Esophagus muscularis mucosa (tissue), 4 donors: ENCODE measurements at places on chromosomes 2 and 18. TPM values are rescaled to one million over a fixed set of nuclear protein-coding genes. Genes with fewer than 3 reads are reported as not detected.

The CNRIP1 gene
- total RNA-seq, result 31.4 TPM

GRCh38 chr2:221780281-221780688 is 208.2 kb upstream of the EPHA4 start:
- H3K4me1 ChIP-seq, result peaks cover 30% of the 10 kb centered on the region
- no peak overlapping the region for H3K4me3 ChIP-seq
- peak overlapping the region; percentile 66 for H3K27ac ChIP-seq
- H3K36me3 ChIP-seq, result no peaks in the 10 kb centered on the region

DNA sequence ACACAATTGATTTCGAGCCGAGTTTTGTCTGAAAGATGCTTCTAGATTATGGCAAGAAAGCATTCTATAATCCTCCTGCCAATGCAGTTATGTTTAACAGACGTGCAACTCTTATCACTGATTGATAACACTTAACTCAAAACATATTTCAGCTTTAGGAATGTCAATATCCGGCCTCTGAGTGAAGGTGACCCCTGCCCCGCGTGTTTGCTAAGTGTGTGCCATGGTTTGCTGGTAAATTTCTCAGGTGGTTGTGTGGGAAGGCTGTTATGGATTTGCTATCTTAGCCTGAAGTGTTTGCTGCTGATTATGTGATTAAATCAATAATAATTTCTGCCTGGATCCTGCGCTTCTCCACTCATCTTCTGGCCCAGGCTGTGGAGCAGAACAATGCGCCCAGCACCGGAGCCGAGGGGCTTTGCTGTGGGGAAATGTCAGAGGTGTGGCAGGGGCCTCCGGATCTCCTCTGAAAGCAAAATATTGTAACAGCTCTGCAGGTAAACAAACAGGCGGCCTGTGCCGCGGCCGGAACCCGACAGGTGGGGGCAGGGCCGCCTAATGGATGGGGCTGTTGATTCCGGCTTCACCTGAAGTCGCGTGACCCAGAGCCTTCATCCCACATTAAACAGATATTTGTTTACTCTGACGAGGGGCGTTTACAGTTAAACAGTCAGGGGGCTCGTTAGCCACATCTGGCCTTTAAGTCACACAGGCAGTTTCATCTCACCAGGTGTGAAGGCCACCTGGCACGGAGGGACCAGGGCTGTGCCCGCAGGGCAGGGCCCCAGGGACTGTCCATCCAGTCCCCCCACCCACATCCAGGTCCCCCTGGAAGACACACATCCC is 210.7 kb upstream of the SALL3 start:
- no peaks in the 10 kb centered on the region for H3K36me3 ChIP-seq
- DNase-seq, result no peak
- H3K27ac ChIP-seq, result no peak overlapping the region
- H3K4me3 ChIP-seq, result no peak overlapping the region
- no peaks in the 10 kb centered on the region for H3K4me1 ChIP-seq
- H3K27me3 ChIP-seq, result no peaks in the 10 kb centered on the region

The USP34 gene
- 137 TPM for total RNA-seq

DNA sequence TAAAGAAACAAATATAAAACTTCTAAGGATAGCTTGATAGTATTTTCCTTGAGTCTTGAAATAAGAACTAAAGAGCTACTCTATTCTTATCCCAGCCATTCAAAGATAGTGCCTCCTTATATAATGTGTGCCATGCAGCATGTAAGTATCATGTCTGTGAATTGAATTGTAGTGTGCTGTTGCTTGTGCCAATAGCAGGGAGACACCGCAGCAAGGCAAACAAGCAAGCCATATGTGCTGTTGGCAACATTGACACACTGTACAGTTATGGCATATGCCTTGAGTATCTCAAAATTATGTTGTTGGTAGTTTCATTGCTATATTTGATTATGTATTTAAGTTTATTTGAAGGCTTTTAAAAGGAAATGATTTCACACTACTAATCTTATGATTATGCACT is 58.2 kb downstream of the ERBB4 start:
- no peaks in the 10 kb centered on the region for H3K27me3 ChIP-seq
- H3K4me1 ChIP-seq, result no peaks in the 10 kb centered on the region
- H3K36me3 ChIP-seq, result no peaks in the 10 kb centered on the region

GRCh38 chr2:124563426-124563825 is 538.3 kb downstream of the CNTNAP5 start:
- no peaks in the 10 kb centered on the region for H3K36me3 ChIP-seq
- no peak overlapping the region for H3K27ac ChIP-seq
- DNase-seq, result no peak
- H3K27me3 ChIP-seq, result no peaks in the 10 kb centered on the region
- no peak overlapping the region for H3K4me3 ChIP-seq

DNA sequence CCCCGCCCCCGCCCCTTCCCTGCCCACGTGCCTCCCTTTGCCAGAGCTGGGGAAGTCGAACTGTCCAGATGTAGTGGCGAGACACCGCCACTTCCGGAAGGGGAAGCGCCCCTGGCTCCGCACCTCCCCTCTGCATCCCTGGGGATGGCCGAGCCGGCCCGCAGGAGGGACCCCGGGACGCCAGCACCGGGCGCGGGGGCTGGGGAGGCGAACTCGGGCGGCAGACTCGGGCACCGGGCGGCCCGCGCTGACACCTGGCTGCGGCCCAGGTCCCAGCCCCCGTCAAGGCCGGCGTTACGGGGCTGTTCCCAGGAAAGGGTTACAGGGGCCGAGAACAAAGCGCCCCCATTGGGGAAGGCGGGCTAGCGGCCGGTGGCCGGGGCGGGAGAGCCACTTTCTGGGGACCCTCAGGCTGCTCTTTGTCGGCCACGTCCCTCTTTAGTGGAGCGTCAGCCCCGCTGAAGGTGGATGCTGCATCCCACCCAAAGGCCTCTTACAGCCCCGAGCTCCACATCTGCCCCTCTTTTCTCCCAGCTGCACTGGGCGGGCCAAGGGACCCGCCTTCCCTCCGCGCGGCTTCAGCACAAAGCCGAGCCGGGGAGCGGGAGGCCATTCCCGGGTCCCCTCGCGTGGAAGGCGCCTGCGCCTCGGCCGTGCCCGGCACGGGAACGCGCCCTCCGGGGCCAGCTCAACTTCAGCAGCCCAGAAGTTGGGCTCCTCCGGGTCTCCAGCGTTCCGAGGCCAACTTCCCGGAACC is 1.3 kb downstream of the SDC1 start:
- H3K27ac ChIP-seq, result peak overlapping the region; percentile 72
- H3K4me3 ChIP-seq, result peak overlapping the region; percentile 65
- H3K36me3 ChIP-seq, result no peaks in the 10 kb centered on the region
- no peak for DNase-seq
- H3K4me1 ChIP-seq, result peaks cover 30% of the 10 kb centered on the region

The UGT1A3 gene
- total RNA-seq, result not detected

DNA sequence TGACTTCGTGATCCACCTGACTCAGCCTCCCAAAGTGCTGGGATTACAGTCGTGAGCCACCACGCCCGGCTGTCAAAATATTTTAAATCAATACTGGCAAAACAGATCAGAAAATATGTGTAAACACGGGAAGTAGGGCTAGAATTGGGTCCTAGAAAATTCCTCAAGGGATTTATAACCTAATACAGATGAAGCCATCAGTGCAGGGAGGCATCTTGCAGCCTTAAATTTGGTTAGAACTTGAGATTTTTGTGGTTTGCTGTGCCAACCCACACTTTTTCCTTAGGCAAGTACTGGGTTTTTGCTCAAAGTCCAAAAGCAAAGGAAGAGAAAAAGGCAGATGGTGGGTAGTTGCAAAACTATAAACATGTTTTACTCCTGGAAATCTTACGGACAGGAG is 33.7 kb upstream of the NFE2L2 start:
- H3K4me1 ChIP-seq, result peaks cover 15% of the 10 kb centered on the region
- H3K36me3 ChIP-seq, result no peaks in the 10 kb centered on the region
- H3K27me3 ChIP-seq, result no peaks in the 10 kb centered on the region
- H3K27ac ChIP-seq, result no peak overlapping the region
- DNase-seq, result no peak

The ACTG2 gene
- total RNA-seq, result 4,198 TPM

The AP1S3 gene
- 2.7 TPM for total RNA-seq

The GALR1 gene
- 0.33 TPM for total RNA-seq

GRCh38 chr2:101698014-101698843 is 722 bp downstream of the MAP4K4 start:
- no peak for DNase-seq
- H3K27me3 ChIP-seq, result no peaks in the 10 kb centered on the region
- peak overlapping the region; percentile 87 for H3K4me3 ChIP-seq
- H3K36me3 ChIP-seq, result no peaks in the 10 kb centered on the region

The DNAH7 gene
- 0.39 TPM for total RNA-seq

The SPATA3 gene
- total RNA-seq, result not detected

- no peaks in the 10 kb centered on the region for H3K27me3 ChIP-seq
- no peaks in the 10 kb centered on the region for H3K4me1 ChIP-seq
- DNase-seq, result no peak
Observed at GRCh38 chr2:180443888-180444287, 436.8 kb upstream of the CWC22 start.

GRCh38 chr18:70622622-70623419 is 334.0 kb downstream of the SOCS6 start:
- H3K4me1 ChIP-seq, result no peaks in the 10 kb centered on the region
- no peak overlapping the region for H3K27ac ChIP-seq
- no peak for DNase-seq
- H3K27me3 ChIP-seq, result no peaks in the 10 kb centered on the region
- H3K36me3 ChIP-seq, result no peaks in the 10 kb centered on the region

The ANKRD36C gene
- 6.0 TPM for total RNA-seq

- peak within 1 kb of the TSS; percentile 97 for H3K27ac ChIP-seq
Observed at GRCh38 chr2:241637018-241637794, at the start of the genes ATG4B and THAP4. Gene ATG4B, plus strand, starts transcription at chr2:241637693. Its CDS starts 22 bp downstream, at chr2:241637715. Gene THAP4, minus strand, starts transcription at chr2:241637158. Its CDS starts 141 bp downstream, at chr2:241637017.

DNA sequence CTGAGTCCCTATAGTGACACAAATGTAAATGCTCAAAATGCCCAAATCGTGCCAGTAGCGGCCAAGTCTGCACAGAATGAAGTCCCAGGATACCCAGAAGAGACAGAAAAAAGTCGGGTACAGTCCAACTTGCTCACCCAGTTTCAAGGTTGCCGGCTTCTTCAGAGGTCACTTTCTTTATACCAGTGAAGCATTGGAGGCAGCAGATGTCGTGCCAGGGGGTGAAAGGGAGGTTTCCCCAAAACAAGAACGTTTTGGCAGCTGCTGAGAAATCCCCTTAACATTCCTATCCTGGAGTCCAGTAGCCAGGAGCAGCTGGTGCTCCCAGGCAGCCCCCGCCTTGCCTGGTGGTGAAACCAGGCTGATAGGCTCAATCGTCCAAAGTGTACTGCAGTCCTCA is 58.1 kb upstream of the MCFD2 start:
- H3K4me3 ChIP-seq, result no peak overlapping the region

The RASGRP3 gene
- 10.6 TPM for total RNA-seq

- H3K4me3 ChIP-seq, result no peak overlapping the region
- peaks cover 24% of the 10 kb centered on the region for H3K4me1 ChIP-seq
- DNase-seq, result no peak
- no peaks in the 10 kb centered on the region for H3K27me3 ChIP-seq
Observed at GRCh38 chr2:86370579-86370978, 33.2 kb upstream of the REEP1 start.

- peak overlapping the region; percentile 9 for H3K27ac ChIP-seq
- no peak for DNase-seq
- no peaks in the 10 kb centered on the region for H3K36me3 ChIP-seq
- H3K4me1 ChIP-seq, result peaks cover 14% of the 10 kb centered on the region
Observed at GRCh38 chr18:39453356-39453755, 1887.8 kb upstream of the CELF4 start.

GRCh38 chr18:42883169-42883568 is 232.3 kb downstream of the RIT2 start:
- no peak overlapping the region for H3K4me3 ChIP-seq
- H3K27ac ChIP-seq, result no peak overlapping the region
- H3K4me1 ChIP-seq, result no peaks in the 10 kb centered on the region
- H3K27me3 ChIP-seq, result no peaks in the 10 kb centered on the region
- H3K36me3 ChIP-seq, result no peaks in the 10 kb centered on the region

- no peak overlapping the region for H3K27ac ChIP-seq
- H3K27me3 ChIP-seq, result no peaks in the 10 kb centered on the region
- DNase-seq, result no peak
Observed at GRCh38 chr18:42275138-42275535, 320.1 kb downstream of the PIK3C3 start.

The NEU2 gene
- not detected for total RNA-seq

- no peaks in the 10 kb centered on the region for H3K36me3 ChIP-seq
- no peak overlapping the region for H3K27ac ChIP-seq
- no peaks in the 10 kb centered on the region for H3K27me3 ChIP-seq
Observed at GRCh38 chr2:15944325-15945017, 4.1 kb downstream of the MYCN start.

The FBXO15 gene
- total RNA-seq, result not detected

DNA sequence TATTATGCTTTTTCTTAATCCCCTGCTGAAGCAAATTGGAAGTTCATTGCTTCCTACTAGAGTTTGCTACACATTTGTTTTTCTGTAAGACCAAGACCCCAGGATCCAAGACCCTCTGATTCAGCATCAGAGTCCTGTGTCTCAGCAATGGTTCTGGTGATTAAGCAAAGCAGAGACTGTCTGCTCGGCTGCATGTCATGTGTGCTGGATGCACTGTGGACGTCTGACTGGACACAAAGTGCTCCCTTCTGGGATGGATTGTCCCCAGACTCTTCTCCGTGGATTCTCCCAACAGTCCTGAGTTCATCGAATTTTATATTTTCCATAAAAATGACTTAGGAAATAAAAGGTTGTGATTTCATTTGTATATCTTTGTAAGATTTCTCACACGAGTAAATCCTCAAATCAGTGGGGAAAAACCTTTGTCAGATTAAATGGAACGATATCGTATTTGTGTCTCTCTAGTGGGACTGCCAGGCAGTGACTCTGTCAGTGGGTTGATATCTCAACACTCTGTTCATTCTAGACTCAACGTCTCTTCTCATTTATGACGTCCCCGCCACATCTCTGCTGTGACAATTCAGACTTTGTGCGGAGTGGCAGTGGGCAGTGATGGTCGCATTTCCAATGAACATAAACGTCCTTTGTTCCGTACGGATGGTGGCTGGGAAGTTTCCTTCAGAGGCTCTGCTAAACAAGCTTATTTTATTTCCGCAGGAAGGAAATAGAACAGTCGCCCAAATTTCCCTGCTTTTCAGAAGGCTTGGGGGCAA is 58.6 kb downstream of the NCAPH start:
- no peaks in the 10 kb centered on the region for H3K4me1 ChIP-seq
- H3K27me3 ChIP-seq, result no peaks in the 10 kb centered on the region
- no peaks in the 10 kb centered on the region for H3K36me3 ChIP-seq
- no peak for DNase-seq

GRCh38 chr2:7119132-7119835 is 202.1 kb downstream of the RNF144A start:
- no peak overlapping the region for H3K27ac ChIP-seq
- DNase-seq, result peak; percentile 86
- H3K27me3 ChIP-seq, result no peaks in the 10 kb centered on the region
- H3K4me3 ChIP-seq, result no peak overlapping the region
- H3K36me3 ChIP-seq, result no peaks in the 10 kb centered on the region

- no peaks in the 10 kb centered on the region for H3K27me3 ChIP-seq
- no peaks in the 10 kb centered on the region for H3K4me1 ChIP-seq
- no peak overlapping the region for H3K27ac ChIP-seq
- H3K36me3 ChIP-seq, result no peaks in the 10 kb centered on the region
- H3K4me3 ChIP-seq, result no peak overlapping the region
- no peak for DNase-seq
Observed at GRCh38 chr2:143505542-143505941, 376.3 kb downstream of the ARHGAP15 start.
